Dorsolateral prefrontal cortex (tissue), 122 donors: ENCODE measurements at places on chromosomes 12 and 14.

GRCh38 chr12:45362291-45362690, 146.4 kb downstream of the ANO6 start:
- DNase-seq, result no peak

DNA sequence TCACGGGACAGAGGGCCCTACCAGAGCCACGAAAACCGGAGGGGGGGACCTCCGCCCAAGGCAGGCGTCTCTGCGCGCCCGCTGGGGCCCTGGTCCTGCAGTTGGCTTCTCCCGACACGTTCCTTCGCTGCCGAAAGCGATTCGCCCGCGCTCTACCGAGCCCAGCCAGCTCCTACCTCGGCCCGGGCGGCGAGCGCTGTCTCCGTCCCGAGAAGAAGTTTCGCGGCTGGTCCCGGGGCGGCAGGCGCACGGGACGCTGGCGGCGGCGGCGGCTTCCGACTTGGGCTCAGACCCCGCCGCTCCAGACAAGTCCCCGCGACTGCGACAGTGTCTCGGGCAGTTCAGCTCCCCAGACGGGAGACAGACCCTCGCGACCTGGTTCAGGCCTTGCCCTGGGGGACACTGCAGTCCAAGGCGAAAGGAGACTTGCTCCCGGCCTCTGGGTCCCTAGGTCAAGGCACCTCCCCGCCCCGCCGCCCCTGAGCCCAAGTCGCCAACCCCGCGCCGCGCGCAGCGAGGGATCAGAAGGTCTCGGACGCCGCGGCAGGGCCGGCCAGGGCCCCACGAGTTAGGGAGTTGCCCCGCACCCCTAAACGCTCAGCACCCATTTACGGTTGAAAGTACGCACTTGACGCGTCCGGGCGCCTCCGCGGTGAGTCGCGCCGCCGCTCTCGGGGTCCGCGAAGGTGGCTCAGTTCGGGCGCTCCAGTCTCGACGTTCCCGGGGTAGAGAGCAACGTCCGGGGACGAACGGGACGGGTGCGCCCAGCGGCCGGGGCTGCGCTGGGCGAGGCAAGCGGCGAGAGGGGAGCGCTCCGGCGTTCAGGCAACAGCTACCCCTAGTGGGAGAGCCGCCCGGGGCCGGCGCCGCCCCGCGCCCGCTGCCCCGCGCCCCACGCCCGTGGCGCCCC, 1.4 kb upstream of the DIO3 start:
- no peak for DNase-seq

- no peak for DNase-seq
Measured at GRCh38 chr14:75861161-75861621, 120.6 kb downstream of the TGFB3 start.

GRCh38 chr14:33056213-33056612, 117.5 kb downstream of the NPAS3 start:
- DNase-seq, result no peak

GRCh38 chr12:5535541-5535940, 103.6 kb downstream of the NTF3 start:
- no peak for DNase-seq

DNA sequence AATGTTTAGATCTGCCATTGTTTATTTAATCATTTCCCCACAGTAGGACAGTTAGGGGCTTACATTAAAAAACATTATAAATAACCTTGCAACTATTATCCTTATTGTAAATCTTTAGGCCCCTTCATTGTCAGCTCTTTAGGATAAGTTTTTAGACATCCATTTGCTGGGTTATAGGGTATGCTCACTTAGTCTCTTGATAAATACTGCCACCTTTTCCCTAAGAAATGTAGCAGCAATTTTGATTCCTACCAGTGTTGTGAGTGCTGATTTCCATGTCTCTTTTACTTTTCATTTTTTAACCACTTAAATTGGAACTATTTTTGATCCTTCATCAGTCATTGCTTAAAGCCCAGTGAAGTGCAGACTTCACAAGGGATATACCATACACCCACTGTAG, 94.4 kb downstream of the AVPR1A start:
- no peak for DNase-seq

- DNase-seq, result no peak
Measured at GRCh38 chr12:89723276-89723675, 14.6 kb upstream of the ATP2B1 start.

GRCh38 chr12:111450676-111451075, 45.0 kb downstream of the SH2B3 start:
- DNase-seq, result no peak

DNA sequence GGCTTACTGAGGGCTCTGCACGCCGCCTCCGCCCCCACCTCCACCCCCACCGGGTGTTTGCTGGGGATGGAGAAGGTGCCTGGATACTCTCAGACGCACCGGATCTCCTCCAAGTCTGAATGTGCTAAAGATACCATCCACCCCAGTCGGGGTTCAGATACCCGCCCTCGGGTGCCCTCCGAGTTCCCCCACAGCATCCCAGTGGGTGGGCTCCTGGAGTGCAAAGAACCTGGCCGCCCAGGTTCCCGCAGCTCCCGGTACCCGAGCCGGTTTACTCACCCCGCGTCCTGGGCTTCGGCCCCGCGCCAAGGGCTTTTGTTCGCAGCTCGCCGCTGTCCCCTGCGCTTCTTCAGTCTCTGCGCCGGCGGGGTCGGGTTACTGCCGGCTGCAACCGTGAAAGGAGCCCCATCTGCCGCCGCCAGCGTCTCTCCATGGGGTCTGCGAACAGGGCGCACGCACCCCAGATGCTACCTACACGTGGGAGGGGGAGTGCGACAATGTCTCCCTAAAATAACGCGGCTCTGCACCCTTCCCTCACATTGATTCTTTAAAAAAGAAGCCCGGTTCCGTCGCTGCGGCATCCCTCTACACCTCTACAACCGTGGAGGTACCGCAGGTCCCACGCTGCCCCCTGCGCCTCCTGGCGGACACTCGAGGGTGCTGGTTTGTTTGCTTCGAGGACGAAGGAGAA, at the start of gene CCDC177:
TSS of gene CCDC177 (minus strand) at position 609 of the 691 bp plus-strand sequence. CDS start 1,249 bp downstream, outside the sequence.
- peak; percentile 66 for DNase-seq

DNA sequence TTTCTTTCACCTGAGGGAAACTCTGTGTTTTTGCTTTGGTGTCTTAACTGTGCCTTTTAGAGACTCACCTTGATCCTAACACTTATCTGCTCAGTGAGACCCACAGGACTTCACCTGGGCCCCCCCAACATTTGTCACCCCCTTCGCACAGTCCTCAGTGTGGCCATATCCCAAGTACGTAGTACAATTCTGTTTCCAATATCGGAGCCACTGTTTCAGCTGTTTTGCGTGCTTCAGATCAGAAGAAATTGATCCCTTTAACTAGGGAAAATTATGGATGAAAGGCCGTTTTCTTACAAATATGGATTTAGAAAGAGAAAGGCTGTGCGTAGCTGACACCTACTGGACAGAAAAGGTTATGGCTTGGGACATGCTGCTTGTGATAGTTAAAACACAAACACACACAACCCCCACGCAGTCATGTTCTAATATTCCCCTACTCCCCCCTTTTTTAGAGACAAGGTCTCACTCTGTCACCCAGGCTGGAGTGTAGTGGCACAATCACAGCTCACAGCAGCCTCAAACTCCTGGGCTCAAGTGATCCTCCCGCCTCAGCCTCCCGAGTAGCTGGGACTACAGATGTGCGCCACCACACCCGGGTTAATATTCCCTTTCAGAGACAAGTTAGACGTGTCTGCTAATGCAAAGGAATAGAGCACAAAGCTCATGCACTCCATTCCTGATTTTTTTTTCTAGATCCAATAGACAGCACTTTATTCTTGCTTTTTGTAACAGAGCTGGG, 3.6 kb upstream of the SLC7A8 start:
- no peak for DNase-seq

DNA sequence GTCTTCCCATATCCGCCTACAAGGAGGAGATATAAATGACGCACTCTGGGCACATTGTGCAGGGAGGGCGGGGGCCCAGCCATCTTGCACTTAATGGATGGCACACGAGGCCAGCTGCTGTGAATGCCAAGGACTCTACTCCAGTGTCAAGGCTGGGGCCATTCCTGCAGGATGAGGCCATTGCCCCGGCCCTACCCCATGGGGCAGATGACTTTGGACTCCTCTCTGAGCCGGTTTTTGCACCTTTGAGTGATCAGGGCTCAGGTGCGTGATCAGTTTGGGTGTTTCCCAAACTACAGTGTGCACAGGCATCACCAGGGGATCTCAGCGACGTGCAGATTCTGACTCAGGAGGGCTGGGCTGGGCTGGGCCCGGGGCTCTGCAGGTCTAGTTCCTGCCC, 16.1 kb downstream of the MMAB start:
- DNase-seq, result no peak

DNA sequence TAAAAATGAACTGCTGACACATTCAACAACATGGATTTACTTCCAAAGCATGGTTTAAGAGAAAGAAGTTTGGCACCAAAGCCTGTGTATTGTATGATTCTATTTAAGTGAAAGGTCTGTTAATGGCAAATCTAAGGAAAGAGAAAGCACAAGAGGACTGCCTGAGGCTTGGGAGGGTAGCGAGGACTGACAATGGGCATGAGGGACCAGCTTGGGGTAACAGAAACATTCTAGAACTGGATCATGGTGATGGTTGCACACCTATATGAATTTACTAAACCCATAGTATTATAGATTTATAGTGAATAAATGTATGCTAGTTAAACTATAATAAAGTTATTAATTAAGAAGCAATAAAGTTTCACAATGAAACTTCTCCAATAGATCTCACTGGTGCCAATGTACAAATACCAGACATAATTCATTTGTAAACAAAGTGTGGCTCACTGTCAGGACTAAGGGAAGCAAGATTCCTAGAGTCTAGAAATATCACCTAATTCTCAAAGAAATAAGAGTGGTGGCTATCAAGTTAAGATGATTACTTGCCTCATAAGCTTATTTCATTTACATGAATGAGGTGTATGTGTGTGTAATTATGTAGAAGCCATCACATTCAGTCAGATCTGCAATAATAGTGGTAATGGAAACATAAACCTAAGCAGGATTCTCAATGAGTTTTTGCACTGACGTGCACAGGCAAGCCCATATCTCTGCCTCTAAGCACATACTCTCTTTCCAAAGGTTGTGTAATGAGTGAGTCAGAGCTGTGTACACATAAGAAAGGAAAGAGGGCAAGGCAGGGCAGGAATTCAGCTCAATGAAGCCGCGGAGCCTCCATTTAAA, 353.4 kb downstream of the KCNH5 start:
- DNase-seq, result no peak

- DNase-seq, result no peak
Measured at GRCh38 chr12:110578694-110579534, 4.2 kb downstream of the PPTC7 start.

- DNase-seq, result no peak
Measured at GRCh38 chr12:32010631-32011336, 51.6 kb downstream of the RESF1 start.

GRCh38 chr12:77153706-77154105, 88.3 kb upstream of the E2F7 start:
- no peak for DNase-seq

GRCh38 chr14:63431466-63431865, 111.7 kb downstream of the PPP2R5E start:
- DNase-seq, result no peak

- no peak for DNase-seq
Measured at GRCh38 chr12:100995201-100995600, 200.6 kb downstream of the ANO4 start.

DNA sequence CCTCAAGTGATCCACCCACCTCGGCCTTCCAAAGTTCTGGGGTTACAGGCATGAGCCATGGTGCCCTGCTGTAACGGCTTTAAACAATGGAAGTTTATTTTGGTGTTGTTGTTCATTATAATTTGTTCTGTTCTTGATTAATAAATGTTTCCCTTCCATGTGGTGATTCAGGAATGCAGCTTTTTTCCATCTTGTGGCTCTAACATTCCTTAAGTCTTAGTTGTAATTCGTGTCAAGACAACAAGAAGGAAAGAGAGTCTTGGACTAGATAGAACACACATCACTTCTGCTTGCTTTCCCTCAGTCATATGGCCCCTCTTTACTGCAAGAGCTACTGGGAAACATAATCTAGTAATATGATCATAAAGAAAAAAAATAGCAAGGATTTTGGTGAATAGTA, 211.6 kb downstream of the SLC6A15 start:
- no peak for DNase-seq

DNA sequence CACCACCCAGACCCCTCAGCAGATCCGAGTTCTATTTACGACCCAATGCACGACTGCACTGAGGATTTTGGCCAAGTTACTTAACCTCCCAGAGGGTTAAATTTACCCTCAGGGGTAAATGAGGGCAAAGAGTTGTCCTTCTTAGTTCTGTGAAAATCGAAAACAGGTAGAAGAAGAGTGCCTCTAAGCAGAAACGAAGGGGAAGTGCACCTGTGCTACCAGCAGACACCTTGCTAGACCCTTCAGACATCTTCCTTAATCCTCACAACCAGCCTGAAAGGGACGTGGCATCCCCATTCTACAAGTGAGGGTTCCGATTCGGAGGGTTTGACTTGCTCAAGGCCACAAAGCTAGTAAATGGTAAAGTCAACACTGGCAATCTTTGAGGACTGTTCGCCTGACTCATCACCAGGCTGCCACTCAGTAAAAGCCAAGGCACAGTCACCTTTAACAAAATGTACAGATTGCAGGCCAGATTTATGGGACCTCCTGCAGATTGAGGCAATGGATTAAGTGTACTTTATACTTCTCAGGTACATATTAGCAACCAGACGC, 1.6 kb downstream of the GSG1 start:
- no peak for DNase-seq

DNA sequence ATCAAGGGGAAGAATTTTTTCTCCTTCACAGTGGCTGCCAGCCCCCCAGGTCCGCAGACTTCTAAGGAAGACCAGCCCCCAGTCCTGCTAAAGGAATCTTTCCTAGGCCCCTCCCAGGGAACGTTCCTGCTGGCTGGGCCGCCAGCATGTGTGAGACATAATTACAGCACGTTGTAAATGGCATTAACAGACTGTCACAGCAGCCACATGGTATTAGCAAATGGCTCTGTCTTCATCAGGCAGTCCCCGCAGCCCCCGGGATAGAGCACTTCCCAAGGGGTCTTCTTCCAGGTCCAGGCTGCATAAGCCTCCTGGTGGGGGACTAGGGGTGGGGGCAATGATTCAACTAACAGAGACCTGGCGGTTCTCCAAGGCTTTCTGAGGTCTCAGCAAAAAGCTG, 34.9 kb upstream of the FAM222A start:
- DNase-seq, result no peak

DNA sequence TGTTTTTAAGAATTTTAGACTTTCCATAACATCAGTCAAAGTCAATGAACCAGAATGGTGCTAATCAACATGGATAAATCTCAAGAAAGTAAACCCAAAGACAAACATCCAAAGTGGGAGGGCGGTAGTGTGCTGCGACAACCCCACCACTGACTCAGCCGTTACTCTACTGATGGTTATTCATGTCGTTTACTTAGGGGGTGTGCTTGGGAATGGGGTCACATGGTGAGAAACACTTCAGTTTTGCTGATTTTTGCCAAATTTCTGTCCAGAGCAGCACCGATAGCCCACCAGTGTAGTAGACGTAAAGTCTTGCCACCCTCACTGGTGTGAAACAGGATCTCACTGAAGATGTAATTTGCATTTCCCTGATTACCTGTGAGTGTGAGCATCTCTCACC, 99.9 kb downstream of the ADGRD1 start:
- no peak for DNase-seq

DNA sequence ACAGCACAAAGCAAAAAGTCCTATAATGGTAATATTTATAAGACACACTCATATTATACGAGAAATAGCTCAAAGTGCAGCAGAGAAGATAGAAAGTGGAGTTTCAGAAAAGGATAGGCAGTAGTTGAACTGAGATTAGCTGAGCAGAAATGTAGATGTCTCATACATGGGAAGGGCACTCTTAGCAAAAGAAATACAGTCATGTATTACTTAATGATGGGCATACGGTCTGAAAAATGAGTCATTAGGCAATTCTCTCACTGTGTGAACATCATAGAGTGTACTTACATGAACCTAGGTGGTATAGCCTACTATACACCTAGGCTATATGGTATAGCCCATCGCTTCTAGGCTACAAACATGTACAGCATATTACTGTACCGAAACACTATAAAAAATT, 671.3 kb downstream of the RPS29 start:
- no peak for DNase-seq
